ENCODE measurements at places on chromosomes 6 and 20. TPM values are rescaled to one million over a fixed set of nuclear protein-coding genes. Genes with fewer than 3 reads are reported as not detected.

The SLC17A9 gene
- total RNA-seq: 22.0 TPM

The CD24 gene
- total RNA-seq: 0.89 TPM

The SOBP gene
- total RNA-seq: not detected

The OPRM1 gene
- total RNA-seq: not detected

The SNAP25 gene
- total RNA-seq: 0.12 TPM

The UST gene
- total RNA-seq: 0.49 TPM

- no peak for DNase-seq
Measured at GRCh38 chr20:47991875-47992488, 206.7 kb upstream of the SULF2 start.

- DNase-seq: no peak
Measured at GRCh38 chr20:10093087-10093591, 58.4 kb downstream of the ANKEF1 start.

GRCh38 chr6:170129691-170130171 lies 161.1 kb downstream of the DLL1 start:
- peak; percentile 43 for DNase-seq

DNA sequence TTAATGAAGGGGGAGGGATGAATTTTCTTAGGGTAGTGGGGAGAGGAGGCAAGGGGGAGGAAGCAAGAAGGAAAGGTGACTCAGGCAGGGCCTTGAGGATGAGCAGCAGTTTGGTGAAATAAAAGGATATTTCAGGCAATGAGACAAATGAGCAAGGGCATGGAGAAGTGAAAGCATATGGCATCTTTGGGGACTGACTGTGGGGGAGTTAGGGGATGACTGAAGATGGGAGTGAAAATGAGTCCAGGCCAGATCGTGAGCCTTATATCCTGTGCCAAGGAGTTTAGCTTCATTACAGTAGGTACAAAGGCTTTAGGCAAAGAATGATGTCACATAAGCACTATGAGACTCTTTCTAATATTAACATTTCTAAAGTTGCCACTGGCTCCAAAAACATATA lies 51.9 kb downstream of the ILRUN start:
- DNase-seq: no peak

DNA sequence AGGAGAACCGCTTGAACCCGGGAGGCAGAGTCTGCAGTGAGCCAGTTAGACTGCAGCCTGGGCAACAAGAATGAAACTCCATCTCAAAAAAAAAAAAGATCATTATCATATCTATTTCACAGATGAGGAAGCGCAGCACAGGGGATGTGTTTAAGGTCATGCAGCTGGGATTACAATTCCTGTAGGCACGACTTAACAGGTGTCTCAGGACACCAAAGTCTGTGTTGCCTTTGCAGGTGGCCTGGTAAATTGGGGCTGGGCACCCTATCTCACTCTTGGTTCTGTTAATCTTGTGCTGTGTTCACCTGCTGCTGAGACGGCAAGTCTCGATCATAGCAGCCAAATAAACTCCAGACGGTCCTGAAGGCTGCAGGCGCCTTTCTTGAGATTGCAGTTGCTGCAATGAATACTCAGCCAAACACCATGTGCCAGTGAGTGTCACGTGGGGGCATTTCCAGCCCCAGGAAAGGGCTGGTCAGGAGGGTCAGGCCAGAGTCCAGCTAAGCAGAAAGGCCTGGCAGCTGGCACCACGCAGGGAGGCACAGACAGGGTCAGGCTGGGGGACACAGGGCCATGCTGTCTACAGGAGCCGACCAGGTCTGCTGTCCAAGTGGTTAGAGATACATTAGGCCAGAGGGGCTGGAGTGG lies 55.8 kb downstream of the FGD2 start:
- no peak for DNase-seq

DNA sequence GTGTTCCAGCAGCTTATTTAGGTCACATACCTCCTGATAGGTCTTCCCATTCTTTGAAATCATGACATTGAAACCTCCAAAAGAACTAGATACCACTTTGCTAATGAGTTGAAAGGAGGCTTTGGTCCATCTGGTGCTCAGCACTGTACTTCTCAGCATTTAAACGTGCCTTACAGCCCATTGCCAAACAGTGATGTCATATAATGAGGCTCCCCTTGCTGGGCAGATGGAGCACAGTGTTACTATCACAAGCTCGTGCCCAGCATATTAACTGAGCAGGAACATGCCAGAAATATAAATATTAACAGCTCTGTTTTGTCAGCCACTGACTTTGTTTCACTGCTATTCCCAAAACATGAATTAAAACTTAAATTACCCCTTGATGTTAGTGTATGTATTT lies 25.5 kb upstream of the MAPK13 start:
- no peak for DNase-seq

DNA sequence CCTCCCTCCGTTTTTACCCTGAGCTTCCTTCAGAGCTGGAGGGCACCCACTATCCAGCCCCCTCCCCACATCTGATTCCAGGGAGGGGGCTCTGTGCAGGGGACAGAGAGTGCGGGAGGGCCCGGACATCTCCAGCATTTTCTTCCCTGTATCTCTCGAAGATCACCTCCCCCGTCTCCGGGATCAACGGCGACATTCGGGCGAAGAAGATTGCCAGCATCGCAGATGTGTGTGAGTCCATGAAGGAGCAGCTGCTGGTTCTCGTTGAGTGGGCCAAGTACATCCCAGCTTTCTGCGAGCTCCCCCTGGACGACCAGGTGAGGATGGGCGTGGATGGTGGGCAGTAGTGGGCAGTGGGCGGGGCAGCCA lies 58.8 kb downstream of the HNF4A start:
- no peak for DNase-seq

DNA sequence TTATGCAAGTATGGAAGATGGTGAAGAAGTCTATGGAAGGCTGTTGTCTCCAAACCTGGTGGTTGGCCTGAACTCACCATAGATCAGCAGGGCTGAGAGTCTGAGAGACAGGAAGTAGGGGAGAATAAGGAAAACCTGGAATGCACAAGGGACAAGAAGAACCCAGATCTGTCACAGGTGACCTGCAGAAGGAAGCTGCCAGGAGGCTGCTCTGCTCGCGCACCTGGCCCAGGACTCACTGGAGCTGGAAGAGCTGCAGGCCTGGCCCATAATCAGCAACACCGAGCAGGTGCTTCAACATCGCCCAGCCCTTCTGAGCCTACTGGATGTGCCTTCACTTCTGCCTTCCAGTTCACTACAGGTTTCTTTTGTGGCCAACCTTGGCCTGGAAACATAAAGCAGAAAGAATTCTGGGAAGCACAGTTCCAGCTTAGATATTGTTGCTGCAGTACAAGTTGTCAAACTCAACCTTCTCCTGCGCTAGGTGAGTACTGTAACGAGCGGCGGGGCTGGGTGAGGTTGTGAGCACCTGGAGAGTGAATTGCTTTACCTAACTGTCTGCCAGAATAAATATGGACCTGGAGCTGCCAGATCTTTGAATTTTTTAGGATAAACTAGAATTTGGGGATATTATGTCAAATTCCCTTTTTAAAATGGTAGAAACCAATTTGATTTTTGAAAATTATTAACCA lies 82.4 kb downstream of the CDH26 start:
- no peak for DNase-seq

GRCh38 chr6:55034752-55035151 lies 139.6 kb upstream of the HCRTR2 start:
- DNase-seq: no peak

GRCh38 chr6:118565311-118565960 lies 17.3 kb downstream of the PLN start:
- DNase-seq: no peak

- DNase-seq: no peak
Measured at GRCh38 chr6:42841844-42842584, 37.4 kb upstream of the RPL7L1 start.

DNA sequence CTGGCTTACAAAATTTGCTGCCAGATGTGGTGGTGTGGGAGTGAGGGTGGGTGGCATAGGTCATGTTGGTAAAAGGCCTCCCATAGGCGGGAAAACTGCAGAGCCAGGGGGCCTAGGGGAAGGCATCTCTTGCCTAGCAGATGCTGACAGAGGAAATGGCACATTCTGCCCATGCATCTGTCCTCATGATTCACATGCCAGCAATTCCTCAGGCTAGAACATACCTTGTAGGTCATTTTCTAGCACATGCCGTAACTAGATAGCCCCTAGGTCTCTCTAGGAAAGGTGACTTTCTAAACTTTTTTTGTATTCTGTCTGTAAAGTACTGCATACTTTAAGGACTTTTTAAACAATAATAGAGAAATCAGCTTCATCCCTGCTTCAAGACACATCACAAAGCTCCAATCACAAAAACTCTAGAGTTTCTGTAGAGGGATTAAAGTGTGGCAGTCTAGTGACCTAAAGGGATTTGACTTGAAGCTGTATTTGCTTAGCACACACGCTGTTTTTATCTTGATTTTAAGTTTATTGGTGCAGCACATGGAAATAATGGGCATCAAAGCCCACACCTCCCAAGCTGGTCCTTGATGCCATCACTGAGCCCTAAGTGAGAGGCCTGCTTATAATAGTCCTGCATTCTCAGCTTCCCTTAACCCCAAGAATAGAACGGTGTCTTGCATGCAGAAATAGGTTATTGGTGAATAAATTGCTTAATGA lies 55.2 kb downstream of the ANKEF1 start:
- DNase-seq: no peak
